ENCODE measurements at places on chromosomes 1 and 21. TPM values are rescaled to one million over a fixed set of nuclear protein-coding genes. Genes with fewer than 3 reads are reported as not detected.

The ZNF695 gene
- 4.0 TPM for polyA plus RNA-seq

The KCNE2 gene
- 0.76 TPM for polyA plus RNA-seq

The IGSF21 gene
- 0.13 TPM for polyA plus RNA-seq

DNA sequence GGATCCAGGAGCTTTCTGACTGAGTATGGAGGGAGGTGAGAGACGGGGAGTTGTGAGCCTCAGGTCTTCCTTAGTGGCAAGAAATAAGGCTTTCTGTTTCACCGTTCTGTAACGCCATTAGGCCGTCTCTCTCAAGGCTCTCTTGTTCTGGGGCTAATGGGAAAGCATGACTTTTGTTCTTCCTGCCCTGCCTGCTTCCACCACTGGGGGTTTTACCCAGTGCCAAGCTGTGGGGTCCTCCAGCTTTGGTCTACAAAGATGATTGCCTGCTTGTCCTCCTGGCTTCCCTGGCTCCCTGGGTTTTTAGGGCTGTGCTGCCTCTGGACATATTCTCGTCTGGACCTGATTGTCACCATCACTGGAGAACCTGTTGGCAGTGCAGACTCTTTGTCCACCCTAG, 74.8 kb upstream of the TINAGL1 start:
- no peak for DNase-seq

GRCh38 chr1:203711251-203712007, 53.6 kb upstream of the LAX1 start:
- no peak for DNase-seq

- no peak for DNase-seq
Measured at GRCh38 chr1:223487887-223488259, 94.7 kb downstream of the CCDC185 start.

The OR2T29 gene
- not detected for polyA plus RNA-seq

DNA sequence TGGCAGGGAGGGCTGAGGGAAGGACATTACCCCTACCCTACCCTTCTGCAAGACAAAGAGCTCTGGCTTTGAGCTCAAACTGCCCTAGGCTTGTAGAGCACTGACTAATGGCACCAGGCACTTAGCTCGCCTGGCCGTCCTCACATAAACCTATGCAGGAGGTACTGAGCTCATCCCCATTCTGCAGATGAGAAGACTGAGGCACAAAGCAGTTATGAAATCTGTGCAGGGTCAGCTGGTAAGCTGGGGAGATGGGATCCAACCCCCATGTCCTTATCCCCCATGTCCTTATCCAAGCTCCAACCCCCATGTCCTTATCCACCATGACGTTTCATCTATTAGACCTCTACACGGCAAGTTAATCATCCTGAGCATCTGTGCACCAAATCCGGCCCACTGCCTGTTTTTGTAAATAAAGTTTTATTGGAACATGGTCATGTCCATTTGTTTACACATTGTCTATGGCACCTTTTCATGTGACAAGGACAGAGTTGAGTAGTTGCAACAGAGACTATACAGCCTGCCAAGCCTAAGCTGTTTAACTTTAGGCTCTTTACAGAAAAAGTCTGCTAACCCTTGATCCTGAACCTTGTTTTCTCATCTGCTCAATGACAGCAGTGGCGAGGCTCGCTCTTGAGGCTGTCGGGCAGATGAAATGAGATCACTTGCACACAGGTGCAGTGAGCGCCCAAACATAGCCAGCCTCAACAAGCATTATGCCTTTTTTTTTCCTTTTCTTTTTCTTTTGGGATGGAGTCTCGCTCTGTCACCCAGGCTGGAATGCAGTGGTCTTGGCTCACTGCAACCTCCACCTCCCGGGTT, 86.8 kb downstream of the FBXO2 start:
- no peak for DNase-seq

DNA sequence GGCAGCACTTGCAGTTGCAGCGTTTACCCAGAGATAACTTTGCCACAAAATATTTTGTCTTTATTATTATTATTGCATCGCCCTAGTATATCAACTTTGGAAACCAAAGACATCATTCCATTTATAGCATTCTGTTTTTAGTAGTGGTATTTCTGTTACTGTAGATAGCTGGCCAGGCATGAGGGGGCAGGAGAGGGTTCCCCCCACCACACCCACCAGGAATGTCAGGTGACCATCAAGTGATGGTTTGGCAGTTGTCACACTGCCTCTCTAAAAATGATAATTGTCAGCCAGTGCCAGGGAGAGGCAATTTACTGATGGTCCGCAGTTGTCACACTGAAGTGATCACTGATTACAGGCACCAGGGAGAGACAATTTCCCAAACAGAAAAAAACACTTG, 135.6 kb downstream of the TSEN15 start:
- DNase-seq = no peak

GRCh38 chr1:205595861-205596260, 36.0 kb downstream of the ELK4 start:
- no peak for DNase-seq

DNA sequence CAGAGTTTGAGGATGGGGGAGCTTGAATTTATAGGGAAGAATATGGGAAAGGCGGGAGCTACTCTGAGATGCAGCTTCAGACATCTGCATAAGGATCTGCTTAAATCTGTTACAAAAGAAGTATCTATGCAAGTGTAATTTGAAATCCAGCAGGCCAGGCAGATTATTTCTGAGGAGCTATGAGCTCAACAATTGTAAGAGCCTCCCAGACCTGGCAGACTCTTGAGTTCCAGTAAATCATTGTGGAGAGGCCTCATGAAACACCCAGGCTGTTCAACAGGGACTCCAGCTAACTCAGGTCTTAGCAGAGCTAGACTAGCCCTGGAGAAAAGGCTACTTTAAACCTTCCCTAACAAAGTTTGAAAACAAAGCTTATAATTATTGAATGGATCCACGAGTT, 647.5 kb upstream of the CHRM3 start:
- DNase-seq = no peak

DNA sequence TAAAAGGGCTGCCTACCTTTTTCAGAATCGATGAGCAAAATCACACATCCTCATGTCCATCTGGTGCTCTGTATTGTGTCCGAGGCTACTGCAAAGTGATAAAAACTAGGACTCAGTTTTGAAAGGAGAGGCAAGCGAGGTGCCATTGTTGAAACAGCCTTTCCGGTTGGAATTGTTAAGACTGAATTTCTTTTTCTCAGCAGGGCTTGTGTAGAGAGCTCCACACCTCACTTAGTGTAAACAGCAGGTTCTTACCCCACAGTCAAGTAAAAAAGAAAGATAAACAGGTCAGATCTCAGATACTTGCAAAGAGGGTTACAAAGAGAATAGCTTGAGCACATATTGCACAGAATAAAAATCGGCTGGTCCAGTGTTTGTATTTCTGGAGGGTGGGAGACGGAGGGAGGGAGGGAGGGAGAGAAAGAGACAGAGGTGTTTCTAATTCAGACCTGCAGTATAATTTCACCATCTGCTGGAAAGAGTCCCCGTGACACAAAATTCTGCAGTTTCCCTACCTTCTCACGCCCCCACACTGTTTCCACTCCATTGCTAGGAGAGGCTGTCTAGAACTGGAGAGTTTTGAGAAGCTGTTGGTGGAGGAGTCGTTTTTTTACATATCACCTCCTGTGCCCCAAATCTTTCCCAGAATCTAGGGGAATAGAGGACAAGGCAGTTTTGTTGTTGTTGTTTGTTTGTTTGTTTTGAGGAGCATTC, 82.5 kb downstream of the EDEM3 start:
- DNase-seq = no peak

The CCDC185 gene
- polyA plus RNA-seq = 0.05 TPM

GRCh38 chr1:194473766-194474165, 1287.4 kb upstream of the B3GALT2 start:
- DNase-seq = no peak

GRCh38 chr21:45935628-45936027, 45.9 kb upstream of the COL6A1 start:
- DNase-seq = no peak

The FCAMR gene
- polyA plus RNA-seq = not detected

The TINAGL1 gene
- polyA plus RNA-seq = 51.7 TPM

GRCh38 chr1:90936061-90936460, 85.8 kb downstream of the ZNF644 start:
- DNase-seq = no peak

DNA sequence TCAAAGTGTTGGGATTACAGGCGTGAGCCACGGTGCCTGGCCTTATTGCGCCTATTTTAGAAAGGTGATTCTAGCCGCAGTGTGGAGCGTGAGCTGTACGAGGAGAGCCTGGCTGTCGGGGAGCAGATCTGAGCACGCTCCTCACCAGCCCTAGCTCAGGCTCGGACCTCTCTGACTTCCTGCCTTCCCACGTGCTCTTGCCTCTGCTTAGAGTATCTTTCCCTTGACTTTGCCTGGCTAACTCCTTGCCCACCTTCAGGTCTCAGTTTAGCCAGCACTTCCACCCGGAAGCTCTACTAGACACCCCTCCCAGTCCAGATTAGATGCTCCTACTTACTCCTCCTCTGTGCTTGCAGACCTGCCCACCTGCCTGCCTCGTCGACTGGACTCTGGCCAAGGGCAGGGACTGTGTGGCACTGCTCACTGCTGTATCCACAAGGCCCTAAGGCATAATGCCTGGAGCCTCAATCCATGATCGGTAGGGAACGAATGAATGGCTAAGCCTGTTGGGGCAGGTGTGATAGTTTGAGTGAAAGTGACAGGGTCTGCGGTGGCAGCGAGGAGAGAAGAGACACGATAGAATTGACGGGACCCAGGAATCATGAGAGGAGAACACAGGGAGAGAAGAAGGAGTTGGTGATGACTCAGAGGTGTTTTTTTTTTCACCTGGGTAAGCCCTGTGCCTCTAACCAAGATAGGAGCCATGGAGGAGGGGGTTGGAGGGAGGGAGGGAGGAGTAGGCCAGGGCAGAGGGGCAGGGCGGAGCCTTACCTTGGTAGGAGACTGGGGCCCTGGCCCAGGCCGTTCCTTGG, 28.1 kb upstream of the WASF2 start:
- no peak for DNase-seq

DNA sequence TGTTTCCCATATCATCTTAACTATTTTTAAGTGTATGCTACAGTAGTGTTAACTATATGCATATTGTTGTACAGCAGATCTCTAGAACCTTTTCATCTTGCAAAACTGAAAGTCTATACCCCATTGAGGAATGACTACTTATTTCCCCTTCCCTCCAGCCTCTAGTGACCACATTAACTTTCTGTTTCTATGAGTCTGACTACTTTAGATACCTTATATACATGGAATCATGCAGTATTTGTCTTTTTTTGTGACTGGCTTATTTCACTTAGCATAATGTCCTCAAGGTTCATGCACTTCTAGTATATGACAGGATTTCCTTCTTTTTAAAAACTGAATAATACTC, 96.5 kb upstream of the BTG3 start:
- DNase-seq = no peak

The SPRR1B gene
- polyA plus RNA-seq = not detected

Measured in right lung (tissue), 10 donors.